ENCODE measurements at places on chromosomes 2 and 18. TPM values are rescaled to one million over a fixed set of nuclear protein-coding genes. Genes with fewer than 3 reads are reported as not detected.

DNA sequence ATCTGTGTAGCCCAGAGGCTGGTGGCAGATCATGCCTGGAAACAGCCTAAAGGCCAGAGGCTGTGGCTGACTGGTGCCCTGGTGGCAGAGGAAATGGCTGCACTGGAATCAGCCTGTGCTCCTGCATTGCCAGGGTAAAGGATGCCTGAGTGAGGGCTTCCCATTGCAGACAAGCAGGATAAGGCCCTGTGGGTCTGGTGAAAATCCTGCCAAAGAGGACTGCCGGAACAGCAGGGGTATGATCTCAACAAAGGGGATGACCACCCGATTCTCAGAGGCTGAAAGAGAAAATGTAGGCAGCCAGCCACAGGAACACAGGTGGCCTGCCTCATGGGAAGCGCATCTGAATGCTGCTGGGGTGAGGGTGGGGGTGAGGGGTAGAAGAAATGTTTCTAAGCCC is 48.2 kb downstream of the FBXO48 start:
- H3K4me1 ChIP-seq = no peaks in the 10 kb centered on the region
- DNase-seq = no peak
- H3K27me3 ChIP-seq = no peaks in the 10 kb centered on the region
- H3K4me3 ChIP-seq = no peak overlapping the region
- H3K36me3 ChIP-seq = no peaks in the 10 kb centered on the region

DNA sequence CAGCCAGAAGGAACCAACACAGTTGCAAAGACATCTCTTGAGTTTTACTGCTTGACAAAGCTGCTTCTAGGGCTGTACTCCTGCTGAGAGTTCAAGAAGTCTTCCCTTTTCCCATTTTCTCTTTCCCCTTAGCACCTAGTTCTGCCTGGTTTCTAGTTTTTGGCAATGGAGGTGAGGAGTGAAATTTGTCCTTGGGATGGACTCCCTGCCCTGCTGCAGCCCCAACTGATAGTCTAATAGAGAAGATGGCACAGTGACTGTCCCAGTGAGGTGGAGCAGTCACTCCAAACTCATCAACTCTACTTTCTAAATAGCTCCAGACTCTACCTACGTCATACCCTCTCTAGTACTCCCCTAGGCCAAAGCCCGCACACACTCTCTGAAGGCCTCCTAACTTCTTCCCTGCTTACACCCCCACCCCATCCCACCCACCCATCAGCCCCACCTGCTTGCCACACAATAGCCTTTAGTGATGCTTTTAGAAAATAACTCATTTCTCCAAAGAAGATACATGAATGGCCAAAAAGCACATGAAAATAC is 164.4 kb downstream of the DDX1 start:
- DNase-seq = no peak
- no peaks in the 10 kb centered on the region for H3K36me3 ChIP-seq
- no peaks in the 10 kb centered on the region for H3K4me1 ChIP-seq
- H3K27me3 ChIP-seq = no peaks in the 10 kb centered on the region
- no peak overlapping the region for H3K27ac ChIP-seq

- H3K36me3 ChIP-seq = no peaks in the 10 kb centered on the region
- H3K4me1 ChIP-seq = peaks cover 29% of the 10 kb centered on the region
- H3K27ac ChIP-seq = peak overlapping the region; percentile 76
- no peak for DNase-seq
Measured at GRCh38 chr2:159084384-159085370, 116.2 kb downstream of the TANC1 start.

GRCh38 chr2:125642032-125642431 is 1013.9 kb upstream of the GYPC start:
- no peak overlapping the region for H3K4me3 ChIP-seq
- H3K4me1 ChIP-seq = no peaks in the 10 kb centered on the region
- H3K27me3 ChIP-seq = no peaks in the 10 kb centered on the region
- no peak overlapping the region for H3K27ac ChIP-seq
- no peak for DNase-seq

GRCh38 chr2:53782676-53783075 is 4.1 kb downstream of the ASB3 start:
- no peak overlapping the region for H3K4me3 ChIP-seq
- peaks cover 9% of the 10 kb centered on the region for H3K4me1 ChIP-seq
- DNase-seq = no peak
- no peak overlapping the region for H3K27ac ChIP-seq

DNA sequence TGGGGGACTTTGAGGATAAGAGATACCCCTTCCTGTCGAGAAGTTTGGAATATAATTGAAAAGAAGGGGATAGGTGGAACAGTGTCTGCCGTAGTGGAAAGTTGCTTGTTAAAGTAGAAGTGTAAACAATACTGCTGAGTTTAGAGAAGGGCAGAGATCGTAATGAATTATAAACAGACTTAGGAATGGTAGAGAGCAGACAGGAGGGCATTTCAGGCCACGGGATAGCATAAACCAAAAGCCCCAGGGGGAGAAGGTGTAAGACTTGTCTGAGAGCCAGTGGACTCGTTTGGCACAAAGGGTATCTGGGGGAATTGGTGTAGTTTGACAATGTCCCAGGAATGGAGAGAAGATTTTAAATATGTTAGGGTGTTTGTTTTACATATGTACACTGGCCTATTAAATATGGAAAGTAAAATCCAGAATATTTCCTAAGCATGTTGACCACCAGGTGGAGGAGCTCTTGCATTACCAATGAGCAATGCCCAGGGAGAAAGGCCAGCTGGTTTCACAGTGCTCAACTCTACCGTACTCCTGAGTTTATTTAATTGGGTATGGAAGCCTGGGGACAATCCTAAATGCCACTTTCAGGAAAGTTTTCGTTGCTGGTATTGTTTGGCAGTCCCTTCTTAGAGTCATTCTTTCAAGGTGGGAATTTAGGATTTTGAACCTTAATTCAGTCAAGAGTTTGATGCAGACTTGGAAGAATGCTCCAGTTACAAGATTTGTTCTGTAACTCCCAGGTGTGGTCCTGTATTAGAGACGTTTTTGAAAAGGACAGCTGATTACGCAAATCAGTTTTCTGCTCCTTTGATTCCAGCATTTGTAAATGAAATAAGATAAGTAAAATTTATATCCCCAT is 7.5 kb downstream of the COPS8 start:
- H3K27me3 ChIP-seq = no peaks in the 10 kb centered on the region
- H3K36me3 ChIP-seq = peaks cover 12% of the 10 kb centered on the region
- H3K4me1 ChIP-seq = peaks cover 8% of the 10 kb centered on the region
- peak overlapping the region; percentile 88 for H3K27ac ChIP-seq

DNA sequence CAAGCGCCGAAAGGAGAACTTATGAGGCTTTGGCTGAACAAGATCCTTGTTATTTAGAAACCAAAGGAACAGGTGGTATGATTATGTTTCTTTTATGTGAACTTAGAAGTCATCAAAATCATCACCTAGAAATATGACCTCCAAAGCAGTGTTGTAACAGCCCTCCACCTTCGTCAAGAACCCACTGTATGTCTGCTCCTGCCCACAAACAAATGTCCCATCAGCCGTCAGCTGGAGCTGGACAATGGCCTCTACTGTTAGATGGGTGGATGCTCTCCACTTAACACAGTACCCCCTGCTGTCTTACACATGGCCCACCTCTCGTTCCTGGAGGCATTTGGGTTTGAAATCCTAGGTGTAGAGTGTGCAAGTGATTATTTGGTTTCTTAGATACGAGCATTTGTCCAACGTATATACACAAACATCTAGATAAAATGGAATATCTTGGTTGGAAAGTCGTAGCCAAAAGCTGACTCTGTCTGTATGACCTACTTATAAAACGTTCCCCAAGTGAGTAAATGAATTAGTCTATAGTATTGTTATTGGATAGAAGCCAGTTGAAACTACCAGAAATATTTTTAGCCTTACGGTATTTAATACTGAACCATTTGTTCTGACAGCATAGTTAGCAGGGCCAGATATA is 113.0 kb downstream of the CRIM1 start:
- no peaks in the 10 kb centered on the region for H3K27me3 ChIP-seq
- no peak overlapping the region for H3K27ac ChIP-seq
- no peak overlapping the region for H3K4me3 ChIP-seq
- peaks cover 8% of the 10 kb centered on the region for H3K36me3 ChIP-seq
- H3K4me1 ChIP-seq = peaks cover 4% of the 10 kb centered on the region
- peak; percentile 57 for DNase-seq

GRCh38 chr18:63342206-63342605 is 22.6 kb upstream of the BCL2 start:
- peaks cover 26% of the 10 kb centered on the region for H3K36me3 ChIP-seq
- no peak overlapping the region for H3K27ac ChIP-seq
- DNase-seq = peak; percentile 50

Gene RMND5A
- total RNA-seq = 23.2 TPM

Measured in lung (tissue), 17 donors.